ENCODE measurements at places on chromosomes 11 and 22.

DNA sequence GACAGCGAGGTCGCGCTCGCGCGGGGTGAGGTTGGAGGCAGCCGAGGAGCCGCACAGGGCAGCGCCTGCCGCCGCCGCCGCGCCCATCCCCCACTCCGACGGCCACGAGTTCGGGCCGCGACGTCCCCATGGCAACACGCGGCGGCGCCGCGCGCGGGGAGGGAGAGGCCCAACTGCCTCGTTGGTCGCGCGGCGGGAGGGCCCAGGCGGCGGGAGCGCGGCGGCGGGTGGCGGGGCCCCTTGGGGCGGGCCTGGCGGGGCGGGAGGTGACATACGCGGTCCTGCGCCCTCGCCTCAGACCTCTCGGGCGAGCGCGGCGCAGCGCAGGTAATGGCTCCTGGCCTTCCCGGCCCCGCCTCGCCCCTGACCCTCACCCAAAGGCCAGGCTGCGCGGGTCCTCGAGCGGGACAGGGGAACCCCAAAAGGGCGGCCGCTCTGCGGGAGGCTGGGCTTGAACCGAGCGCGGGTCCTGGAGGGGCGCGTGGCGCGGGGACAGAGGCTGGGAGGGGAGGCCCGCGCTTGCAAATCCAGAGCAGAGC, at the start of gene DEUP1:
TSS of gene DEUP1 (plus strand) at position 297 of the 539 bp plus-strand sequence. CDS start 1,518 bp downstream, outside the sequence.
- peak; percentile 55 for DNase-seq

- no peak for DNase-seq
These were observed 12.5 kb upstream of the POU2AF1 start for GRCh38 chr11:111391328-111392124.

DNA sequence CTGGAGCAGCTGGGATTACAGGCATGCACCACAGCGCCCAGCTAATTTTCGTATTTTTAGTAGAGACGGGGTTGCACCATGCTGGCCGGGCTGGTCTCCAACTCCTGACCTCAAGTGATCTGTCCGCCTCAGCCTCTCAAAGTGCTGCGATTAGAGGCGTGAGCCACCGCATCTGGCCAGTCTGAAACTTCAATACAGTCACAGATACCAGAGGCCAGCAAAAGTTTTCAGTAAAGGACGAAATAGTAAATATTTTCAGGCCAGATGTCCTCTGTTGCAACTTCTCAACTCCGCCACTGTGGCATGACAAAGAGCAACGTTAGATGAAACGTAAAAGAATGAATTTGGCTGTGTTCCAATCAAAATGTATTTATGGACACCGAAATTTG, 403.6 kb downstream of the MN1 start:
- DNase-seq = no peak

GRCh38 chr22:30309951-30310741, 16.6 kb downstream of the TBC1D10A start:
- no peak for DNase-seq

- DNase-seq = no peak
These were observed 124.3 kb downstream of the DBX1 start for GRCh38 chr11:20035701-20036601.

DNA sequence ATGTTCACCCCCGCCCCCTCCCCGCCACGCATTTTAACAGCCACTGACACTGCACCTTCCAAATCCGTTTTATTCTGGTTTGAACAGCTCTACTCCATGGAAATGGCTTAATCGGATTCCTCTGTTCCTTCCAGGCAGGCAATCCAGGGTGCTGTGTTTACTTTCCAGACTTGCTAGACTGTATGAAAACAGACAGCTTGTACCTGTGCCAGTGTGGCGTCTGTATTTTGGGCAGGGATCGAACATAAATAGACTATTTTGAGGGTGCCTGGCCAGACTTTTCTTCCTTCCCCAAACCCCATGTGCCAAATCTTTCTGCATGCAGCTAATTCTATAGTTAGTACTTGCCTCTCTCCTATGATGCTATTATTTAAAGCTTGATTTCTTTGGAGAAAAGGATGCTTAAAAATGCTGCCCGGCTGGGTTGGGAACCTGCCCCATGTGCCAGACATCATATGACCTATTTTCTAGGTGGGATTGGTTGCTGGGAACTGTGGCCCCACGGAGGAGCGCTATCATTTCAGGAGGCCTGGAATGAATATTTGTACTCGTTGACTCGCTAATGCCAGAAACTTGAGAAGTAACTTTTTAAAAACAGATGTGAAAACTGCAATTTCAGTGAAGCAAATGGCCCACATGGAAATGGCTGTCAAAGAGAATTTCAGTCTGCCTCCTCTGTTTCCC, 814.8 kb downstream of the BRD1 start:
- DNase-seq = no peak

DNA sequence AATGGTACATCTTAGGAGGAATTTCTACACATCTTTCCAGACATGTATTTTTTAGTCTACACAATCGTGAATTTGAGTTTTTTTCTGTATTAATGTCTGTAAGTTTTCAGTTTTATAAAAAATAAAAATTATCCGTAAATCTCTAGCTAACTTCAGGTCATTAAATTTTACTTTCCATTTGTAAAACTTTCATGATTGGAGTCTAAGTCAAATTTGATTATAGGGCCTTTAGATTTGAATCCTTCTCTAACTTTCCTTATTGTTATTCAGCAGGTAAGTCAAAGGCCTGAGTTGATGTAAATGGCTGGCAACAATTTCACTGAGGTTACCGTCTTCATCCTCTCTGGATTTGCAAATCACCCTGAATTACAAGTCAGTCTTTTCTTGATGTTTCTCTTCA, at the start of gene OR8I2:
TSS of gene OR8I2 (plus strand) at position 301 of the 400 bp plus-strand sequence. CDS start at position 301, 0 bp downstream.
- DNase-seq = no peak

DNA sequence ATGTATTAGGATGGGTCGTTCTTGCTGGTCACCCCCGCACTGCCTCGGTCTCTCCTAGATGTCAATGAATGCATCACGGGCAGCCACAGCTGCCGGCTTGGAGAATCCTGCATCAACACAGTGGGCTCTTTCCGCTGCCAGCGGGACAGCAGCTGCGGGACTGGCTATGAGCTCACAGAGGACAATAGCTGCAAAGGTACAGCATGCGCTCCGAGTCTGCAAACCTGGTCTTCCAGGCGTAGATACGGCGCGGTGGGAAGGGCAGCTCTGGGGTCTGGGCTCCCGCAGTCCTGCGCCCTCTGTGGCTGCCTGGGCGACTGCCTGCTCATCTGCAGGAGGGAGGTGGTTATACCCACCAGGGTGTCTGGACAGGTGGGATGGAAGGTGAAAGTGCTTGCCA, 31.0 kb downstream of the FBLN1 start:
- DNase-seq = no peak

DNA sequence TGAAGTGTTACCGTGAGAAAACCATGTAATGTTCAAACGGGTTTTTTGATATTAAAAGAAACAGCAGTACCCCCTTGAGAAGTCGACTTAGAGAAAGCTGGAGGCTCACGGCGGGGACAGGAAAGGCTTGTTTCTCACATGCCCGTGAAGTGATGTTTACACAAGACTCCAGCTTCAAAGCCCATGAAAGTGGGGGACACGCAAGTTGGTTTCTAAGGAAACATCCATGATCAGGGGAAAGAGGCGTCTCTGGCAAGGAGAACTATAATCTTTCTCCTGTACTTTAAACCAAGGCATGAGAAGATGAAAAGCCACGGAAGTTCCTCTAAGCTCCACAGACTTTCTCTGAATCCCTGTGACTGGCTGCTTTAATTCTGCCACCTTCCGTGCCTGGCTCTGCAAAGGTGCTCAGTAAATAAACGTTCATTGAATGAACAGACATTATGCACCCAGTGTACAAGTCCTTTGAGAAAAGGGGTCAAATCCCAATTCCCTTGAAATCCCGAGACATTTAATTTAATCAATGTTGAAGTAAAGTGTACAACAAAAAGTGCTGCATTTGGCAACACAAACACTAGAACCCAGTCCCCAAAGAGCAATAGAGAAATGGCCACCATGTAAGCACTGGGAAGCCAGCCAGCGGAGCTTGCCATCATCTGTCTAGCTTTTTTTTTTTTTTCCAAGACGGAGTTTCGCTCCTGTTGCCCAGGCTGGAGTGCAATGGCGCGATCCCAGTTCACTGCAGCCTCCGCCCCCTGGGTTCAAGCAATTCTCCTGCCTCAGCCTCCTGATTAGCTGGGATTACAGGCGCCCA, 58.7 kb downstream of the AHNAK start:
- DNase-seq = no peak

GRCh38 chr11:106493751-106494150, 416.3 kb downstream of the AASDHPPT start:
- DNase-seq = no peak

GRCh38 chr11:15471895-15472799, 357.4 kb downstream of the INSC start:
- no peak for DNase-seq

DNA sequence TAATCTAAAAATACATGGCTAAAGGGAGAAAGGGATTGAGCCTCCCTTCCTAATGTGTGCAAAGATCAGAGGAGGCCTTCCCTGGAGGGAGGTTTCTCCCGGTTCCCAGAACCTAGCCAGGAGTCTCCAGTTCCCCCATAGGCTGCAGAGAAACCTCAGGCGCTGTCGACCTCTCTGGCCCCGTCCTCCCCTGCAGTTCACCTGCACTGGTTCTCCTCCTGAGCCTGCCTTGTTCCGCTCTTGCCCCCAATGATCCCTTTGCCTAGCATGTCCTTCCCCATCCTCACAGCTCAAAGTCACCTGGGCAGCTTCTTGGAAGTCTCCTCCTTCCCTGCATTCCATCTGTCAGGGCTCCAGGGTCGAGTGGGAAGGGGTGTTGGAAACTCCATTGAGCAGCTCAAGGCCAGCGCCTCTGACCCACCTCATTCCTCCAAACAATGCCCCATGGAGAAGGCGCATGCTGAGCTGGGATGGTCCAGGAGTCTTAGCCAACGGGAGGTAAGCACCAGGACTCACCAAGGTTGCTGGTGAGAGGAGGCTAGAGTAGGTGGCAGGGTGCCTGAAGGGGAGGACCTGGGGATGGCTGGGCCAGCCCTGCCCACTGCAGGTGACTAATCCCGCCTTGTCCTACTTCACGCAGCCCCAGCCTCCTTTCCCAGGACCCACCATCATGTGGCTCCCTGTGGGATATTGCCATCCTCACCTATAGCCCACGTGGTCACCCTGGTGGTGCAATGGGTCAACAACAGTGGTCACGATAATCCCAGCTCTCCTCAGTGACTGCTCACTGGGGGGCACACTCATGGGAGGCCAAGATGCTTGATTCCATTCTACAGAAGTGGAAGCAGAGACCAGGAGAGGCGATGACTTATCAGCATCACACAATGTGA, 15.4 kb downstream of the RSPH14 start:
- DNase-seq = no peak

DNA sequence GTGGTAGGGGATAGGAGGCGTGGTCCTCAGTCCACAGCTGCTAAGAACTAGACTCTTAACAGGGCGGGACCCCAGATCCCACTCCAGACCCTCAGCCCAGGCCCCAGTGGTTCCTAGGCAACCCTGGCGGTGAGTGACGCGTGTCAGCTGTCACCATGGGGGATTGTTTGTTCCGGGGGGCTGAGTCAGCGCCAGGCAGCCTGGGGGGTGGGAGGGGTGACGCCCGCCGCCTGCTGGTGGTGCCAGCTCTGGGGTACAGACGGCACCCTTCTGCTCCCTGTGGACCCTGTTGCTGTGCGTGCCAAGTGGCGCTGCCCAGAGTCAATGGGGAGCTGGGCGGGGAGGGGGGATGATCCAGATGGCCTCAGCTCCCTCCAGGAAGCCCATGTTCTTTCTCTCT, 2.5 kb downstream of the CNIH2 start:
- no peak for DNase-seq

GRCh38 chr11:40293655-40294348, 1165.7 kb downstream of the LRRC4C start:
- DNase-seq = peak; percentile 81

GRCh38 chr11:132589791-132590190, 942.5 kb downstream of the OPCML start:
- DNase-seq = no peak

DNA sequence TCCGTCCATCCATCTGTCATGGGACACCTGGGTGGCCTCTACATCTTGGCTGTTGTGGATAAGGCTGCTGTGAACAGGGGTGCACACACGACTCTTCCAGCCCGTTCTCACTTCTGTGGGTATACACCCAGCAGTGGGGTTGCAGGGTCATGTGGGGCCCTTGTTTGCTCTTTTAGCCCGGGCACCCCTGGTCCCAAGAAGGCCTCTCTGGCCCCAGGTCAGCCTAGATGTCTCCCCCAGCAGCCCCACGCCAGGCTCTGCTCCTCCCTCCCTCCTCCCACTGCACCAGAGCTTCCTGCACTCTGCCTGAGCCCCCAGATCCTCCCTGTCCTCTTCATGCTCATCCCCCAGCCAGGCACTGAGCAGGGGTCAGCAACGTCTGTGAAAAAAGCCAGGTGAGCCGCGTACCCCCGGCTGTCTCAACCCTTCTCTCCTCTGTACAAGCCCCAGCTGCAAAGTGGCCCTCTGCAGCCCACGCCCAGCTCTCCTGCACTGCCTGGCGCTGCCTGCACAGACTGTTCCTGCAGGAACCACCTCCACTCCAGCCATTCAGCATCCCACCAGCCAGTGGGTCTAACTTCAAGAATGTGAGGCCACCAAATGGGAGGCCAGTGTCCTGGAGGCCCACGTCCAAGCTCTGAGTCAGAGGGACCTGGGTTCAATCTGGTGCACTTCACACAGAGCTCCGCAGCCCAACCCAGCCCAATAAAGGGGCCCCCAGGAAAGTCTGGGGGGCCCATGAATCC, 1508.9 kb downstream of the BRD1 start:
- no peak for DNase-seq

- no peak for DNase-seq
These were observed 11.8 kb downstream of the CDCA5 start for GRCh38 chr11:65071907-65072630.

DNA sequence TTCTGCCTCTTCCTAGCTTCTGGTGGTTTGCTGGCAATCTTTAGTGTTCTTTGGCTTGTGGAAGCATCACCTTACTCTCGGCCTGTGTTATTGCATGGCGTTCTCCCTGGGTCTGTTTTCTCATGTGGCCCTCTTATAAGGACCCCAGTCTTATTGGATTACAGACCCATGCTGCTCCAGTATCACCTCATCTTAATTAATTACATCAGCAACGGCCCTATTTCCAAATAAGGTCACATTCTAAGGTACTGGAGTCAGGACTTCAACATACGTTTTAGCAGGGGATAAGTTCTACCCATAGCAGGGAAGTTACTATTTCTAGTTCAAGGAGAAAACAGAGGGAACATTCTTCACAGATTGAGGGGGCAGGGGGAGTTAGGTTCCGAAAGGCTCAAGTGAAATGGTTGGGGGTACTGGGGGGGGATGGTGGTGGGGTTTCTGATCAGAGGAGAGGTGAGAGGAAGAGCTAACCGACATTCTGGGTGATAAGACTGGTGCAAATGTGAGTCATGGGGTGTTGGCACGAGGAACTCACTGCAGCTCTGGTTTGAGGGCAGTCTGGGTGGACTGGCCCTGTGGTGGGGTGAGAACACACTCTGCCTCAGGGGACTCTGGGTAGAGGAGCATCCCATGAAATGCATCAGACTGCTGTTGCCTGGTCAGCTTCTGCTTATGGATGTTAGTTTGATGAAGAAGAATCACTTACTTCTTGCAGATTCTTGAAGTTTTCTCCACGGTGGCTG, 51.5 kb upstream of the ZBED5 start:
- DNase-seq = no peak

All from right renal pelvis (tissue), 4 donors.